ENCODE measurements at places on chromosomes 3 and 15.

DNA sequence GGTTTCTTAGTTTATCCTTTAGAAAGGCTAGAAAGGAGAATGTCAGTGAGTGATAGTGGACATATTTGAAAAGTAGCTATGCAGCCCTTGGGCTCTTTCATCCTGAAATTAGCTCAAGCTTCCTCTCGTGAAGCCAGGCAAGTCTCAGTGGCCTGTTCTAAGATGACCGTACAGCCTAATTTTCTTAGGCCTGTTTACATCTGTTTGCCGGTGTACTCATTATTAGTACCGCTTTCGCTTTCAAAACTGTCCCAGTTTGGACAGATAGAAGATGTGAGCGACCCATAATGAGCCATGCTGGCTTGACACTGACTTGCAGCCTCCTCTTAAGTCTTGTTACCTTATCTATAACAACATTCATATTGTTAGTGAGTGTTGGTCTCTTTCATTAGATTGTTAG, 5.7 kb upstream of the ARL14 start:
- no peak for DNase-seq

DNA sequence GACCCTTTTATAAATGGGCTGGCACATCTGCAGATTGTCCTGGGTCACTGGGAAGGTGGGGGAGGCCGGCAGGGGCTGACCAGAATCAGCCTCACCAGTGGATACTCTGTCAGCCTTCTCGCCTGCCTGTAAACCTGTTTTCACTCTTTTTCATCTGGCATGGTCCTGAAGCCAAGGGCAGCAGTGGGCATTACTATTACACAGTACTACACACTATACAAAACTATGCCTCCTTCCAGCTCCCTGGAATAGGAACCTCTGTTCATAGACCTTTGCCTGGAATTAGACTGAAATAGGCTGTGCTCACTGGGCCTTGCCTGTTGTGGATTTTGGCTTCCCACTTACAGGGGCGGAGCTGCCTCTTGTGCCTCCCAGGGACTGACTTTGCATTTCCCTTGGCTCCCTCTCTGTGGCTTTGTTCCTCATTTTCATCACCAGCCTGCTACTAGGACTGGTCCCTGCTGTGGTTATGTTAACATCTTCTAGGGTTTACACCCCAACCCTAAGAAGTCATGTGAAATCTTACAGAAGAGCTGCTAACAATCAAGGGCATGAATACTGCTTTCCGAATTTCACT, 120.7 kb downstream of the FNDC3B start:
- no peak for DNase-seq

GRCh38 chr3:38271553-38271952, 5.9 kb downstream of the SLC22A13 start:
- DNase-seq = no peak

DNA sequence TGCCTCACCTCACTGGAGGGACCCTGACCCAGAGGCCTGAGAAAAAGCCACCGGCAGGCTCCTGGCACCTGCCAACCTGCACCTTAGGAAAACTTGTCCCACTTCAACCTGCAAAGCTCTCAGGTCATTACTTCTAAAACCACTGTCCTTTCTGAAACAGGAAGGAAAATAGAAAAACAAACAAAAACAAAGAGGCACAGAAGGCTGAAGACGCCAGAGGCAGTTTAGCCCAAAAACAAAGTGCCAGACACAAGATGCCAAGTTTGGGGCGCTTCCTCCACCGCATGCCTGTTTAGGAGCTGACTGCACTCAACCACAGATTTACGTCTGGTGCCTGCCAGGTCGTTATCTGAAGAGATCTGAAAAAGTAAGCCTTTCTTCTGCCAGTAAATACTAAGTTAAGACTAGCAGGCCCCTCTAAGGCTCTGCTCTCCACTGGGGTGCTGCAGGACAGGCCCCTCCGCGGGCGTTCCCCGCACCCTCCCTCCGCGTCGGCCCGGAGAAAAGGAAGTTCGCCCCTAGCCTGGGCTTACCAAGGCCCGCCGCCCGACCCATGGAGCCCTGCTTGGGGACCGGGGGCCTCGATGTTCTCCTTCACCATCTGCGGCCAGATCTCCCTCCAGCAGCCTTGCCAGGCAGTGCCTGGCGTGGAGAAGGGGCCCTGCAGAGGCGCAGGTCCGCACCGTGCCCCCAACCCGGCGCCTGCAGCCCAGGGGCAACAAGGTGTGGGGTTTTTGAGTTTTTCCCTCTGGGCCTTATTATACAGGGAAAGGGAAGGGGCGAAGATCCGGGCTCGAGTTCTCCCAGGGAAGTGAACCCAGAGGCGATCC, 1.3 kb downstream of the GOLGA8A start:
- DNase-seq = peak; percentile 30

DNA sequence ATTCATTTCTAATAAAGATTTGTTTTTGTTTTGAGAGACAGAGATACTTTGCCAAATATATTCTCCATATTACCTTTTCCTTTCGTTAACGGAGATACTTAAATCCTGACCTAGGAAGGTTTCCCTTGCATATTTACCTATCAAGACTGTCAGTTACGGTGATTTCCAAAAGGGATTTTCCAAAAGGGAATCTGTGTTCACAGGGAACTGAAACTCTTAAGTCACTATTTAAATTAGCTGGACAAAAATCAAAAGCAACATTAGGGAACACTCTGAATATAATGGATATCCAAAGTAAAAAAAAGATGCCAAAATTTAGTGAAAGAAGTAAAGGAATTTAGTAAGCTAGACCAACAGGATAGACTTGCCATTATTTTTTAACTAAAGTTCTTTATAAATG, 576 bp downstream of the LRRFIP2 start:
- DNase-seq = no peak

DNA sequence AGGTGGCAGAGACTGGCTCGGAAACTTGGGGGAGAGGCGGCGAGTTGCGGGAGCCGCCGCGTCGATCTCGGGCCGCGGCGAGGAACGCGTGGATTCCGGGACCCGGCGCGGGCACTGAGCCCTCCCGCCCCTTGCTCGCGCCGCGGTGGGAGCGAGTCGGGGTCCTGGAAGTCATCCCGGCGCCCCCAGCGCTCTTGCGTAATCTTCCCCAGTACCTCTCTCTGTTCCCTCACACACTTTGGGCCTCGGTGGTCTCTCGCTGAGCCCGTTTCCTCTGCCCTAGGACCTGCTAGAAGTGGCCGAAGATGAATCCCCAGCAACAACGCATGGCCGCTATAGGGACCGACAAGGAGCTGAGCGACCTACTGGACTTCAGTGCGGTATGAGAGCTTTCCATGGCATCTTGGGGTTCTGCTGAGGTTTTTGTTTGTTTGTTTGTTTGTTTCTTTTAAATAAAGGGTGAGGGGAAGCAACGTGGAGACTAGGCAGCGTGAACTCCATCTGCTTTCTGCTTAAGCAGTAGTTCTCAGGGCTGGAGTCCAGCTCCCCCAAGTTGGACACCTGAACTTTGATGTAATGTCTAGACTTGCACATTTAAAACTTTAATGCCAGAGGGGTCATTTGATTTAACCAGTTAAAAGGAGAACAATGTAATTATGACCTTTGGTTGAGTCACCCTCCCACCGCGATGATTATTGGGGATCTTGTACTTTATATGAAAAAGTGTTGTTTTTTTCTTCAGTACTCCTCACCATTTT, 1.3 kb downstream of the TCF12 start:
- DNase-seq = peak; percentile 45

DNA sequence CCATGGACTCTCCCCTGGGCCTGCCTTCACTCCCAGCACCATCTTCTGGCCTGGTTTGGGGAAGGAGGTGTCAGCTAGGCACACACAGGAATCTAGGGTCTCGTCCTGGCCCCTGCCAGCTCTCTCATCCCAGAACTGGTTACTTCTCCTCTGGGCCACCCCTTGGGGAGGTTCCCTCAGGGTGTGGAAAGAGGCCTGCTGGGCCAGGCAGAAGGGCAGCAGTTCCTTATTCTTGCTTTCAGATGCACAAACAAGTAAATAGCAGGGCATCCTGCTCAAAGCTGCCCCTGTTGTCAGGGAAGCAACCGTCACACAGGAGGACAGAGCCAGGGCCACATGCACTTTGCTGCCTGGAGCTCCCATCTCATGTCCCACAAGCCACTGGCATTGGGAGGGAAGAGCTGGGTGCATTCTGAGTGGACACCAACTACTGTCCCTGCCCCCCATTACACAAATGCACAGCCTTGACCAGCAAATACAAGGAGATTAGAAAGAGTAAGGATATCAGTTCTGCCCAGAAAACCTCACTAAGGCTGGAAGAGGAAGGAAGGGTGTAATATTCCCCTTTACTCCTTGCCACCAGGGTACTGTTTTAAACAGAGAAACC, 108.8 kb upstream of the HACD2 start:
- DNase-seq = no peak

DNA sequence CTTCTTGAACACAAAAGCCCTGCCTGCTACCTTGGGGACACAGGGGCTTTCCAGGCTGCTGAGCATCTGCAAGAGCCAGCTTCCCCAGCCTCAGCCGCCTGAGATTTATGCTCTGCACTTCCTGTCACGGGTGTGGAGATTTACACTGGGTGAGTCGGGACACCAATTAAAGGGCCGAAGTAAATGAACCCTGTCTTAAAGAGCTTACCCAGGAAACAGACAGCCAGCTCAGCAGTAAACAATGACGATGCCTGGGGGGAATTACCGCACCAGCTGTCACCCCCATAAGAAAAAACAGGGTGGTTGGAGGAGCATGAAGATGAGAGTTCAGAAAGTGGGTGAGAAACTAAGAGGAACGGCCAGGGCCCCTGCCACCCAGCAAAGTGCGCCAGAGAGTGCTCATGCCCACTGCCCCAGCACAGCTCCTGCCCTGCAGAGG, 37.5 kb upstream of the IQSEC1 start:
- peak; percentile 59 for DNase-seq

- no peak for DNase-seq
Measured at GRCh38 chr15:75577401-75578172, 1.5 kb downstream of the PTPN9 start.

- DNase-seq = no peak
Measured at GRCh38 chr15:50190166-50190570, 8.2 kb downstream of the SLC27A2 start.

- DNase-seq = no peak
Measured at GRCh38 chr3:5579139-5579602, 391.7 kb downstream of the EDEM1 start.

- no peak for DNase-seq
Measured at GRCh38 chr15:54321426-54321825, 343.2 kb downstream of the UNC13C start.

GRCh38 chr3:39021029-39021428, 30.7 kb downstream of the SCN11A start:
- DNase-seq = peak; percentile 4

- DNase-seq = no peak
Measured at GRCh38 chr3:69809076-69809835, 70.0 kb downstream of the MITF start.

DNA sequence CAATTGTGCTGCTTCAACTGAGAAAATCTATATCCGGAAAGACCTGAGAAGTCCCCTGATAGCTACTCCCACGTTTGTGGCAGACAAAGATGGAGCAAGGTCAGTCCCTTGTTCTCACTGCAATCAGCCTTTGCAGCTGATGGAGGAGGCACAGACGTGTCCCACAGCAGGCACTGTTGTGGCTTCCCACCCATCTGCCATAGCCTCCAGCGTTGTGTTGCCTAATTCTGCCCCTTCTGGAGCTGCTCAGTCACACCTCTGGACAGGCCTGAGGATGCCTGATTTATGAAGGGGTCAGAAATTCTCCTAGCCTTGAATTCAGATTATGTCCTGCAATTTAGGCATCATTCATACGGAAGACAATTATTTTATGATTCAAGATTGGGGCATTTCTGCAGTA, 41.9 kb downstream of the MRPS25 start:
- DNase-seq = no peak

DNA sequence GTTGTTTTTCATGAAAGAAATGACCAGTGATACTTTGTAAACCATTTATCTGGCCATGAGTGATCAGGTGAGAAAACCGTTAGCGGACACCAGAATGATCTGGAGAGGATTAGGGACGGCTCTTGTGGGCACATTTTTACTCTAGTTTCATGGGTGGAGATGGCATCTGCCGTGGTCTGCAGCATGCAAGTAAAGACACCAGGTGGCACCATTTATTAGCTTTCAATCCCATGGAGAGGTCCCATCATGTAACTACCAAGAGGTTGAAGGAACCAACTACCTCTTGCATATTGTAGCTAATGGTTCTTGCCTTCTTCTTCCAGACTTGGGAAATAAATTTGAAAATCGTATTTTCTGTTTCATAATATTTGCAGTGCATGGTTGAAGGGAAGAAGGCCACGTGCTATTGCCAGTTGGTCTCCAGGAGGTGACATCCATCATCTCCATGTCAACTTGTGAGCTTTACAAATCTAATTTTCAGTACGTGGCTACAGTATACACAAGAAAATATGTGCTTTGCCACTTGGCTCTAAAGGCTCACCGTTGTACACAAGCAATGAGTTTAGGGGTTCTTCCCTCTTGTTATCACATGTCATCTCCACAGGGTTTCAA, 1.5 kb upstream of the MAPKBP1 start:
- peak; percentile 71 for DNase-seq

DNA sequence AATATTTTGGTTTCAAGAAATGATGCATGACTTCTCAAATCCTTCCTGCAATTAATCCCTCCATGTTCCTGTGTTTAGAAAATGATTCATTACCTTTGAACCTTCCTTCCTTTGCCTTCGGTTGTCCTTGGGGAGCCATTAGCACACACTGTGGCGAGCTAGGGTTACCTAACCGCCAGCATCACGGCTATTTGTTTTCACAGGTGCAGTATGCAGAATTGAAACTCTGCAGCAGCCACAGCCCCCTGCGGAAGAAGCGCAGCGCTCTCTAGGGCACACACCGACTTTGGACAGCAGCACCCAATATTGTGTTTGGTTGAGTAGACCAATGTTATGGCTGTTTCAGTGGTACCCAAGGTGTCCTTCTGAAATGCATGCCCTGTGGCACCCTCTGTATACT, 247.4 kb downstream of the MCTP2 start:
- DNase-seq = no peak

GRCh38 chr15:59553879-59554735, 57.5 kb upstream of the GCNT3 start:
- no peak for DNase-seq

DNA sequence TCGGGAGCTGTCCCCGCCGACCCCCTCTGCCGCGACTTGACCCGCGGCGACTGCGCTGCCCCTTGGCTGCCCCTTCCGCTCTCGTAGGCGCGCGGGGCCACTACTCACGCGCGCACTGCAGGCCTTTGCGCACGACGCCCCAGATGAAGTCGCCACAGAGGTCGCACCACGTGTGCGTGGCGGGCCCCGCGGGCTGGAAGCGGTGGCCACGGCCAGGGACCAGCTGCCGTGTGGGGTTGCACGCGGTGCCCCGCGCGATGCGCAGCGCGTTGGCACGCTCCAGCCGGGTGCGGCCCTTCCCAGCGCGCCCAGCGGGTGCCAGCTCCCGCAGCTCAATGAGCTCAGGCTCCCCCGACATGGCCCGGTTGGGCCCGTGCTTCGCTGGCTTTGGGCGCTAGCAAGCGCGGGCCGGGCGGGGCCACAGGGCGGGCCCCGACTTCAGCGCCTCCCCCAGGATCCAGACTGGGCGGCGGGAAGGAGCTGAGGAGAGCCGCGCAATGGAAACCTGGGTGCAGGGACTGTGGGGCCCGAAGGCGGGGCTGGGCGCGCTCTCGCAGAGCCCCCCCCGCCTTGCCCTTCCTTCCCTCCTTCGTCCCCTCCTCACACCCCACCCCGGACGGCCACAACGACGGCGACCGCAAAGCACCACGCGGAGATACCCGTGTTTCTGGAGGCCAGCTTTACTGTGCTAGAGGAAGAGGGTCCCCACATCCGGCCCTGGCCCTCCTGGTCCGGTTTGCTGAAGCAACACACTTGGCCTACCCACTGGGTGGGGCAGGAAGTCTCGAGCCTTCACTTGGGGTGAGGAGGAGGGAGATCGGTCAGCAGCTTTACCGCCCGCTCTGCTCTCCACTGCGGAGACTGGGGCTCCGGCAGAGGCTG, at the start of gene RASSF1:
TSS of gene RASSF1 (minus strand) at position 389 of the 882 bp plus-strand sequence. CDS start at position 358, 31 bp downstream.
- DNase-seq = peak; percentile 87
